Endothelial cell of umbilical vein (primary cell): ENCODE measurements at places on chromosomes 3 and 15. TPM values are rescaled to one million over a fixed set of nuclear protein-coding genes. Genes with fewer than 3 reads are reported as not detected.

Gene GOLGA8B
- total RNA-seq = 36.0 and 45.0 TPM in 2 replicates

Gene CELF6
- total RNA-seq = 0.30 TPM in 1 of 2 replicates, not detected in the other

Gene GOLGA8R
- total RNA-seq = 2.0 and 2.2 TPM in 2 replicates

Gene ST3GAL6
- 17.7 and 35.9 TPM in 2 replicates for total RNA-seq

Gene SLC6A6
- 33.8 and 38.0 TPM in 2 replicates for total RNA-seq

Gene TEX55
- not detected in 2 replicates for total RNA-seq

Gene DNASE1L3
- total RNA-seq = 0.95 and 0.99 TPM in 2 replicates

Gene CPEB1
- not detected in 2 replicates for total RNA-seq

Gene SPATA12
- total RNA-seq = 0.14 TPM in 1 of 2 replicates, not detected in the other

Gene CHRNA3
- total RNA-seq = not detected in 2 replicates

Gene PTPN23
- 57.4 and 63.5 TPM in 2 replicates for total RNA-seq

Gene TAGLN3
- total RNA-seq = not detected in 2 replicates

Gene TRIM42
- not detected in 2 replicates for total RNA-seq

Gene USP13
- total RNA-seq = 21.1 and 24.0 TPM in 2 replicates

Gene ITPKA
- 0.18 and 0.66 TPM in 2 replicates for total RNA-seq

Gene SNAP23
- 126 and 141 TPM in 2 replicates for total RNA-seq

Gene TRPM1
- 0.53 TPM in 1 of 2 replicates, not detected in the other for total RNA-seq

Gene CX3CR1
- total RNA-seq = not detected in 2 replicates

Gene KIF7
- total RNA-seq = 11.3 and 13.1 TPM in 2 replicates

Gene CHAC1
- 4.6 and 5.6 TPM in 2 replicates for total RNA-seq

Gene CSPG4
- total RNA-seq = not detected in 2 replicates

Gene RHCG
- total RNA-seq = not detected in 2 replicates

Gene CLCN2
- total RNA-seq = 6.5 and 9.9 TPM in 2 replicates

Gene ALPK3
- 36.2 and 41.7 TPM in 2 replicates for total RNA-seq

Gene NANOGP8
- not detected in 2 replicates for total RNA-seq

Gene GOLGA8K
- total RNA-seq = 2.0 and 3.8 TPM in 2 replicates

Gene KCNH8
- not detected in 2 replicates for total RNA-seq

Gene CGNL1
- total RNA-seq = 25.7 and 27.1 TPM in 2 replicates

Gene SLC38A3
- 0.60 and 0.65 TPM in 2 replicates for total RNA-seq

Gene STXBP5L
- not detected in 2 replicates for total RNA-seq

Gene TGM4
- total RNA-seq = 0.24 and 0.39 TPM in 2 replicates

Gene RTP3
- total RNA-seq = not detected in 2 replicates

Gene KLF13
- total RNA-seq = 30.1 and 31.9 TPM in 2 replicates

Gene HTD2
- 10.0 and 10.3 TPM in 2 replicates for total RNA-seq

Gene CHRD
- total RNA-seq = 0.40 and 0.53 TPM in 2 replicates

Gene KBTBD8
- 1.1 and 3.2 TPM in 2 replicates for total RNA-seq

Gene FILIP1L
- total RNA-seq = 29.2 and 29.9 TPM in 2 replicates

Gene APBA2
- 11.1 and 12.7 TPM in 2 replicates for total RNA-seq

Gene SERPINI2
- total RNA-seq = not detected in 2 replicates

Gene POLQ
- total RNA-seq = 9.5 and 10.8 TPM in 2 replicates

Gene SCAANT1
- not detected in 2 replicates for total RNA-seq

Gene AGBL1
- total RNA-seq = not detected in 2 replicates

Gene MST1R
- 0.93 and 1.5 TPM in 2 replicates for total RNA-seq

Gene SLC7A14
- 0.02 and 0.07 TPM in 2 replicates for total RNA-seq

Gene FAM98B
- 22.3 and 33.1 TPM in 2 replicates for total RNA-seq

Gene BBX
- 35.6 and 43.4 TPM in 2 replicates for total RNA-seq

Gene LRRC34
- total RNA-seq = 2.4 and 2.5 TPM in 2 replicates

Gene CCR4
- total RNA-seq = not detected in 2 replicates

Gene ADAMTS7
- total RNA-seq = 56.4 and 64.7 TPM in 2 replicates
